ENCODE measurements at places on chromosomes 1 and 21.

DNA sequence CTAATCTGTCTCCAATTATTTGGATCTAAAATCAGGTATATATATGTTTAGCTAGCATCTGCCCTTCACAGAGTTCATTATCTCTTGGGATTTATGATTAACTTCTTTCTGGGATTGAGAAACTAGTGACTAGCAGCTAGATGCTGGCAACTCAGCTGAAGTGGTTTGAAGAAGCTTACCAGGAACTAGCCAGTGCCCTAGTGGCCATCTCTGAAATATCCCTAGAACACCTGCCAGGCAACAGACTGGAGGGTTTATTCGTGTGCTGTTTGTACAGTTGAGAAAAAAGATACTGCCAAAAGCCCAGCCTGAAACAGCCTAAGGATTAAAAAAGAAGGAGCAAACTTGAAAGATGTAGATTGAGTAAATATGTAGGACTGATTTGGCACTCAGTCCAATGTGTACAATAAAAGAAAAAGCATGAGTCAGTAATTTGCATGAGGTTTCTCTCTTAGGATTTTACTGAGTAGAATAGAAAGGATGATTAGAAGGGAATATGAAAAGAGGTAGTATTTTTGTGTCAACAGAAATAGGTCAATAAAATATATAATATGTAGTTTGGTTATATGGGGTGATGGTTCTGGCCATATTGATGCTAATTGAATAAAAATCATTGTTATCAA lies 1144.6 kb upstream of the ADGRL2 start:
- DNase-seq: no peak

GRCh38 chr1:160837558-160838205 lies 25.0 kb downstream of the CD244 start:
- peak; percentile 82 for DNase-seq

DNA sequence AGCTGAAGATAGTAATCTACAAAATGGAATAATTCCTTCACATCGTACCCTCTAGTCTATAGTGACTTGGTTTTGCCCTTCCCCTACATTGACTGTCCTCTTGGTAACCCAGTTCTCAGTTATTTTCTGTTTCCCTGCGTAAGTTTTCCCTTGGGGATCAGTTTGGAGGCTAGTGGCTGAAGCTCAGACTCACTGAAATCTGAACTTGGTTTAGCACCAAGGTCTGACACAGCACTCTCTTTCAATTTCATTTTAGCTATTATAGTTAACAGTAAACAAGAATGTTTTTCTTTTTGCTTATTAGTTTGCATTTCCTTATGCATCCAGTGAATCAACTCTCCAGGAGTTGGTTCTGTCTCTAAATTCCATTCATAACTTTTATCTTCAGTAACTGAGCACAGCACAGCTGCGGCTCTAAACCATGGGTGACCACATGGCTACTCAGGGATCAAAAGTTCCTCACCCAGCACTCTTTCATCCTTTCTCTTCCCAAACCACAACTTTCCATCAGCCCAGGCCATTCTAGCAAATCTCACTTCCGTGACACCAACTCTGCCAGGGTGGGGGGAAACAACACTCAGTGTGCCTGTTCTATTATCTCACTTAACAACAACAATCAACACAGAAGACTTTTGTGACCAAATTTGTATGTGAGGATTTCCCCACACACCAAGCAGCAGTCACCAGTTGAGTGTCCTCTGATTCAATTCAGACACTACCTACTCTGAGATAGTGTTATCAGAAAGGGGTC lies 17.6 kb upstream of the IFI6 start:
- no peak for DNase-seq

GRCh38 chr1:109243860-109244552 lies 5.3 kb upstream of the CELSR2 start:
- no peak for DNase-seq

DNA sequence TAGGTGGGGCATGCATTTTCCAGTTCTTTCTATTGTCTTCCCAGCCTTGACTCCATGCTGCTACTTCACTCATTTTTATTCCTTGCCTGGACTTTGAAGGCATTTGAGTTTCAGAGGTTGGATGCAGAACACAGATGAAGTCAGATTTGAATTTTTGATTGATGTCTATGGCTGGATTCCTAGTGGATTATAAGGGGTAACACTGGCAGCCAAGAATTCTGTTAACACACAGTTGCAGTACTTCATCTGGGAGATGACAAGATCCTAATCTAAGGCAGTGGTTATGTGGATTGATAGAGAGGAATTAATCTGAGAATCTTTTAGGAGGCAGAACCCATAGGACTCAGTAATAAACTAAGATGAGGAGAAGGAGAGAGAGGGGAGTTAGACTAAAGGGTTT lies 439.0 kb upstream of the USP24 start:
- no peak for DNase-seq

- peak; percentile 42 for DNase-seq
Measured at GRCh38 chr1:228555074-228555994, 68.2 kb downstream of the RNF187 start.

DNA sequence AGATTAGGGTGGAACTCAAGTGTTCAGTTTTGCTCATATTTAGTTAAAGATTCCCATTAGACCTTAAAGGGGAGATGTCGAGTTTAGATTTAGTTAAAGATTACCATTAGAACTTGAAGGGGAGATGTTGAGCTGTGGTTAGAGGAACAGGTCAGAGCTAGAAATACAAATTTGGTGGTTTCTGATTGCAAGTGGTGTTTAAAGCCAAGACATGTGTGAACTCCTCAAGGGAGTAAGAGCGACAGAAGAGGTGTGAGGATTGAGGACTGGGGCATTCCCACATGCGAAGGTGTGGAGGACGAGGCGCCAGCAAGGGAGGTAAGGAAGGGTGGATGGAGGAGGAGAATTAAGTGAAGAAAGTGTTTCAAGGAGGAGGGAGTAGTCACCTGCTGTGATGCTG lies 168.6 kb downstream of the IER5 start:
- DNase-seq: no peak

DNA sequence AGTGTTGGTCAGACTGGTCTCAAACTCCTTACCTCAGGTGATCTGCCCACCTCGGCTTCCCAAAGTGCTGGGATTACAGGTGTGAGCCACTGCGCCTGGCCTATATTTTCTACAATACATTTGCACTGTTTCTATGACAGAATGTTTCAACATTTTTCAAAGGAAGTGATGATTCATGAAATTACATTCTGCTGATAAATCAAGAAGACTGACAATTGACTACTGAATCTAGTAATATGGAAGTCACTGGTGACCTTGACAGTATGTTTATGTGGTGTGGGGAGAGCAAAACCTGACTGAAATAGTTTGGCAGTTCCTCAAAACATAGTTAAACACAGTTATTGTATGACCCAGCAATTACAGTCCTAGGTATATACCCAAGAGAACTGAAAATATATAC lies 18.1 kb downstream of the LRIF1 start:
- no peak for DNase-seq

DNA sequence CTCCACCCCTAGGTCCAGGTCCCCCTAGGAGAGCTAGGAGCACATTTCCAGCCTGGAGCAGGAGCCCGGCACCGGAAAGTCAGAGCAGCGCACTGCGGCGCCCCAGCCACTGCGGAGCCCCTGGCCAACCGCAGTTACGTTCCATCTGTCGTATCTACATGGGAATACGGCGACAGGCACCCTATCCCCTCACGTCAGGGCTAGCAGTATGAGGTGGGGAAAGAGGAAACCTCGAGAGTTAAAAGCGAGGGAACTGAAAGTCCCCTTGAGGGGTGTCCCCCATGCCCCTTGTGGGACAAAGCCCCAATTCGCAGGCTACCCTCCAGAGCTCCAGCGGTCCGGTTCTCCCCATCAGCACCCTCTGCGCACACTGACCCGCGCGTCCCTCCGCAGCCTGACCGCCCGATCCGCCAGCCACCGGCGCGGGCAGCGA lies 995 bp downstream of the COLGALT2 start:
- peak; percentile 30 for DNase-seq

- no peak for DNase-seq
Measured at GRCh38 chr1:58762806-58763205, 21.0 kb downstream of the JUN start.

GRCh38 chr1:191350938-191351337 lies 807.3 kb upstream of the RGS18 start:
- no peak for DNase-seq

GRCh38 chr1:114517348-114517747 lies 6.3 kb upstream of the TRIM33 start:
- DNase-seq: no peak

GRCh38 chr21:35840197-35840799 lies 220.0 kb downstream of the SETD4 start:
- peak; percentile 35 for DNase-seq

- DNase-seq: no peak
Measured at GRCh38 chr1:2316451-2316961, 74.8 kb downstream of the MORN1 start.

DNA sequence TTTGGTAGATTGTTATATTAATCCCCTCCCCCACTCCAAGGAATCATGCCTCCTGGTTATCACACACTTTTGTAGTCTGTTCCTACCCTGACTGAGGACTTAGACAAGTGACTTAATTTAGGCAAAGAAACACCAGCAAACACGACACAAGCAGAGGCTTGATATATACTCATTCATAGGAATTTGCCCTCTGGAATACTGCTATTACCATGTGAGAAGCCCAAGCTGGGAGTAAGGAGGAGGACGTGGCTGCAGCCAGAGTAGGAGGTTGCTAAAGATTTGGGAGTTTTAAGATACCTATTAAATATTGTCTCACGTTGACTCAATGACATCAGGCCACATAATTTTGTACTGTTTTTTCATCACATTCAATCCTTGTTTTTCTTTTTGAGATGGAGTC lies 100.2 kb downstream of the LRRC53 start:
- DNase-seq: no peak

GRCh38 chr1:84101204-84101603 lies 42.9 kb upstream of the PRKACB start:
- DNase-seq: no peak

DNA sequence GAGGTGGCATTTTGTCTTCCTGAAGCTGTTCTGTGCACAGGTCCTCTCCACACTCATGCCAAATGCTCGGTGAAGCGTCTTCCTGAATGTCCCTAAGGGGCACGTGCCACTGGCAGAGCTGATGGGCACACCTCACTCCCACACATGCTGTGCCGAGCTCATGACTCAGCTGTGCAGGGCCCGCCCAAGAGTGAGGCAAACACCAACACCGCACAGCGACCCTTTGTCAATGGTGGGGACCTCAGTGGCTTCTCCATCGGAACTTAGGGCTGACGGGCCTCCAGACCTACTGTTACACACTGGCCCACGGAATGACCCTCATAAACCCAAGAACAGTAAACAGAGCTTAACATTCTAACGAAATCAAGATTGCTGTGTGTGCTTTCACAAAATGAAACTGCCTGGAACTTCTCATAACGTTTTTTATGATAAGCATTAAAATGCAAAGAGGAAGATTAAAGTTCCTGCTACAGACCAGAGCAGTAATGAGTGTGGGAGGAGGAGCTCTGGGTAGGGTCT lies 89.3 kb downstream of the SIM2 start:
- DNase-seq: no peak

GRCh38 chr21:43902441-43902840 lies 37.4 kb downstream of the AGPAT3 start:
- DNase-seq: no peak

- DNase-seq: no peak
Measured at GRCh38 chr1:24822887-24823286, 77.6 kb downstream of the CLIC4 start.

DNA sequence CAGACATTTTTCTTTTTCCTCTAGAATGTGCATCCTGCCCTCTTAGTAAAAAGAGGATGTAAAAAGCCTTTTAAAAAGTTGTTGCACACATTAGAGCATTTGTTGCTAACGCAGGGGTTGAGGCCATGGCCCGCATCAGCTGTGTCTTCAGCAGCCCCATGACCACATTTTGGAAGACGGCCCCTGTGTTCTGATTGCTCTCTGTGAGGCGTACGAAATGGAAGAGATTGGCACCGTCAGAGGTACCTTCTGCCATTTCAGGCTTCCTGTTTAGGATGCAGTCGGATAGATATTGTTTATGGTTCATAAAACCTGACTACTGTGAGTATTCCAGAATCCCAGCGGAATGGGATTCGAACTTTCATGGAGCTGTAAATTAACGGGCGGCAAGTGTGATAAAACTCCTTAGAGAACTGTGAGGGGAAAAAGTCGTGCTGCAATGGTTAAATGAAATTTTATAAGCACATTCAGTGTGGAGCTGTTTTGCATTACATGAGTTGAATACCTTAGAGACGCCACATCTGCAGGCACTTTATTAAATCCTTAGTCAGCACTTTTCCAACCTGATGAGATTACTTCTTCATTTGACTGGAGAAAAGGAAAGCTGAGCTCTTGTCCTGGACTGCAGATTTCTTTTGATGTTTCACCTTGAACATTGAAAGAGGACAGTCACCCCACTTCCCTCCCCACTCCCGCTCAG lies 273.9 kb downstream of the TM2D1 start:
- DNase-seq: no peak

GRCh38 chr1:121444096-121444495 lies 259.3 kb downstream of the SRGAP2C start:
- no peak for DNase-seq

- no peak for DNase-seq
Measured at GRCh38 chr1:184461321-184461720, 74.5 kb downstream of the C1orf21 start.

DNA sequence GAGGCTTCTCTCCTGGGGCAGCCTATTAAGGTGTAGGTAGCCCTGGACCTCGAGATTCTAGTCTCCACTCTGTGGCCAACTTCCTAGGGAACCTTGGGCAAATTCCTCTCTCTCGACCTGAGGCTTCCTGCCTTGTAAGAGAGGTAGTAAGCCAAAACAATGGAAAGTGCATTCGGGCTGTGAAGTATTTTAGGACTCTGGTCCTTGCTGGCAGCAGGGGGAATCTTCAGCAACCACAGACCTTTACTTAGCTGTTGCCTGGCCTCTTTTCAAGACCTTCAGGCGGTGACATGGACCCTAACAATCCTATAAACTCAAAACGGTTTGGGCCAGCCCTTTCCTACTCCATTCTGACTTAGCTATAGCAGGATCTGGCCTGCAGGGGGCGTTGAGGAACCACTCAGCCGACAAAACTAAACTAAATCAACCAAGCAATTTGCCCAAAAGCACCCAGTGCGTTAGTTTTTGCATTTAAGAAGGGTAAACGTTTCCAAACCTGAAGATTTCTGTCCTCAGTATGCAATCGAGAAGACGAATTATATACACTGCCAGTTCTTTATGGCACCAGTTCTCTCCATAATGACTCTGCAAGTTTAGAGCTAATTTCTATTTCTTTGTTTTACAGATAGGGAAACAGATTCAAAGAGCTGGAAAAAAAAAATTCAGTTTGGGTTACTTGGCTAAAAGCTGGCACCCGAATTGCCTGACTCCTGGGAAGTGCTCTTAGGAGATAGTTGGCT lies 10.9 kb upstream of the SESN2 start:
- peak; percentile 82 for DNase-seq

DNA sequence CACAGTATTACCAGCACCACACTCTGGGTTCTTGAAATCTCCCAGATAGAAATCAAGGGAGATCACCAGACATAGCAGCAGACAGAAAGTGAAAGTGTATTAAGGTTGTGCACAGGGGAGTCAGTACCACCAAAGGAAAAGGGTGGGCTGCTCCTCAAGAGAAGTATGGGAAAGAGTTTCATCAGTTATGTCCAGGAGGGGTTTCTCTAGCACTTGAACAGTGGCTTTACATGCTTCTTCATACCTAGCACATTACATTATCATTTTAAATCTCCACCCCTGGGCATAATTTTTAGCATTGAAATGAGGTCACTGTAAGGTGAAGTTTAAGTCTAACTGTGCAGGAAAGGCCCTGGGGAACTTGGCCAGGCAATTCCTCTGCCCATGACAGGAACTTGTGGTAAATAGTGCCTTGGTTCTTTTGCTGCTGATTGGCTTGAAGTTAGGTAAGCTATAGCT lies 601.0 kb downstream of the NUF2 start:
- no peak for DNase-seq

GRCh38 chr1:64881281-64881680 lies 85.1 kb downstream of the JAK1 start:
- DNase-seq: no peak

All from stimulated activated naive CD8-positive, alpha-beta T cell treated with anti-CD3 and anti-CD28 coated beads, Interleukin-15, amount 100 ng/mL, for 72 hours (primary cell).